ENCODE measurements at places on chromosomes 2 and 18.

GRCh38 chr2:54758951-54759350 lies 35.5 kb downstream of the EML6 start:
- no peak for DNase-seq

- no peak for DNase-seq
Observed at GRCh38 chr18:71443706-71444480, 1100.2 kb downstream of the CBLN2 start.

- DNase-seq = no peak
Observed at GRCh38 chr2:201980946-201981345, 52.7 kb upstream of the FZD7 start.

GRCh38 chr18:42635378-42636048 lies 480.0 kb downstream of the RIT2 start:
- DNase-seq = no peak

GRCh38 chr18:49021076-49021432 lies 70.3 kb upstream of the SMAD7 start:
- DNase-seq = no peak

- DNase-seq = peak; percentile 33
Observed at GRCh38 chr2:64797881-64798575, 144.3 kb upstream of the SERTAD2 start.

DNA sequence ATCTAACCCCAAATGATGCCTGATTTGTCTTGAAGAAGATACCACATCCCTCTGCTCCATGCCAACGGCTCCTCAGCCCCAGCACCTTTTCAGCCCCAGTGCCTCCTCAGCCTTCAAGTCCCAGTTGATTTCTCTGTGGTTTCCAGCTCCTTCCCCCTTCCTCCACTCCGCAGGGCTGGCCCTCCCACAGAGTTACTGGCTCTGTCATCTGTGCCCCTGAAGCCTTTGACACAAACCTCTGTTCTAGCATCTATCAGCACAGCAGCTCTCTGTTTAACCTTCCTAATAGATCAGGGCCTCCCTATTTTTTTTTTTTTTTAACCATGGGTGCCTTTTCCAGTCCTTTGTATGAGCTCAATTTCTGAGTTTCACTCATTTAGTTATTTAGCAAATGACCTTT lies 201.3 kb upstream of the CXCR4 start:
- no peak for DNase-seq

DNA sequence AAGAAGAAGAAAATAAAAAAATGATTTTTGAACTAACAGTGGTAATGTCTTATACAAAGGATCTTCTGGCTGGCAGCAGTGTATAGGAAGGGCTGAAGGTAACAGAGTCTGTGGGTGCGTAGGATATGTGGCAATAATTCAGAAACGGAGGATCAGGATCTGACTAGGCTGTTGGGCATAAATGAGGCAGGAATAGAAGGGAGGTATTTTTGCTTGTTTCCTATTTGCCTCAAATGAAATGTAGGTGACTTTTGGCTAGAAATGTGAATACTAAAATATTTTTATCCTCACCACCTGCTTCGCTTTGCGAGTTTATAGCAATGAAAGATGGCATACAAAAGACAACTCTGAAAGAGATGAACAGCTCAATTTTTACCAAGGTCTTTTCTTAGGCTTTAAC lies 1086.1 kb upstream of the CELF4 start:
- DNase-seq = no peak

GRCh38 chr2:15734674-15735483 lies 143.2 kb downstream of the DDX1 start:
- no peak for DNase-seq

- DNase-seq = no peak
Observed at GRCh38 chr2:241617431-241618154, 19.4 kb downstream of the THAP4 start.

- no peak for DNase-seq
Observed at GRCh38 chr2:88919087-88919738, 227.7 kb downstream of the RPIA start.

DNA sequence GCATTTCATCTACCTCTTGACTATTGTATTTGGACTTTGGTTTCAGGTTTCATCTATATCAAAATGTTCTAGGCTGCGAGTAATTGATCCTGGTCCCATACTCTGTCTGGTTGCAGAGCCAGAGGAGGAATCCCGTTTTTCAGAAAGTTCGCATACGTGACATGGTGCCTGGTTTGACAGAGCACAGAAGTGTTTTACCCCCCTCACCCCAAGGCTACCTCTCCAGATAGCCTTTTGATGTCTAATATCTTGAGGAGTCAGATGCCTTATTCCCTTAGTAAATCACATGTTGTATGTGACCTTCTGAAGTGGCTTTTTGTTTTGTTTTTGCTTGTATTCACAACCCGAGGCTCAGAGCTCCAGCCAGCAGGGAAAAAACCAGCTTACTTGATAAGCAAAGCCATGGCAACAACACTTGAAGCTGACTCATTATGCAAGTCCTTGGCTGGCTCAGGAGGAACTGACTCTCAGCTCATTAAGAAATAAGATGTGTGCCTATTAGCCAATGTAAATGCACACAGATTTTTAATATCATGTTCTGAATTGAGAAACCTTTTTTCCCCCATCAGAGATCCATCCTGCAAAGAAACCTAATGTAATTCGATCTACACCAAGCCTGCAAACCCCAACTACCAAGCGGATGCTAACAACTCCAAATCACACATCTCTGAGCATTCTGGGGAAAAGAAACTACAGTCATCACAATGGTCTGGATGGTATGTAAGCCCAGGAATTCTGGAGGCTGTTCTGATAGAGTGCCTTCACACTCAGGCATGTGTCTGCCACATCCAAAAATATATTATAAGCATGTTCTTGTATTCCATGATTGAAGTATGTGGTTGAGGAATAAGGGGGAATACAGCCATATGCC lies 41.4 kb downstream of the OXER1 start:
- no peak for DNase-seq

DNA sequence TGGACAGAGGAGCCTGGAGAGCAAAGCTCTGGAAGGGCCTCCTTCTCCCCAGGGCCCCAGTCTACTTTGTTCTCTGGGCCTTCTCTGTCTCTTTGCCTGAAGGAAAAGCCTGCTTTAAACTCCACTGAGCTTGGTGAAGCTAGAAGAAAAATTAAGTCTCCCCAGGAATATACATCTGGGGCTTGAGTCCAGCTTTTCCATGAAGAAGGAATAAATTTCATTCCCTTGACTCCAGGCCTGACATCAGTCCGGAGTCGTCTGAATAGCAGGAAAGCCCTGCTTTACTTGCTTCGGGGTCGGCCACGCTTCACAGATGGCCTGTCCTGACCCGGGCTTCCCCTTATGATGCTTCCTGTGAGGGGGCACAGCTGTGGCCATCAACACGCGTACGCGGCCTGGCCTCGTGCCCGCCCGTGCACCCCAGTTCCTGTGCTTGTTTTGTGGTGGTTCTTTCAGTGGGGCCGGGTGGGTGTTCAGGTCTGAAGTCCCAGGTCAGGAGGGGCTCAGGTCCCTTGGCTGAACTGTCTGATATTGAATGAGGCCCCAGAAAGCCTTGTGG lies 73.6 kb downstream of the ACOXL start:
- DNase-seq = no peak
